Activated CD8-positive, alpha-beta memory T cell treated with anti-CD3 and anti-CD28 coated beads for 1 hour (primary cell): ENCODE measurements at places on chromosomes 11 and 22.
A peak's percentile ranks its signal among the peaks of the same experiment; 100 is the strongest.

DNA sequence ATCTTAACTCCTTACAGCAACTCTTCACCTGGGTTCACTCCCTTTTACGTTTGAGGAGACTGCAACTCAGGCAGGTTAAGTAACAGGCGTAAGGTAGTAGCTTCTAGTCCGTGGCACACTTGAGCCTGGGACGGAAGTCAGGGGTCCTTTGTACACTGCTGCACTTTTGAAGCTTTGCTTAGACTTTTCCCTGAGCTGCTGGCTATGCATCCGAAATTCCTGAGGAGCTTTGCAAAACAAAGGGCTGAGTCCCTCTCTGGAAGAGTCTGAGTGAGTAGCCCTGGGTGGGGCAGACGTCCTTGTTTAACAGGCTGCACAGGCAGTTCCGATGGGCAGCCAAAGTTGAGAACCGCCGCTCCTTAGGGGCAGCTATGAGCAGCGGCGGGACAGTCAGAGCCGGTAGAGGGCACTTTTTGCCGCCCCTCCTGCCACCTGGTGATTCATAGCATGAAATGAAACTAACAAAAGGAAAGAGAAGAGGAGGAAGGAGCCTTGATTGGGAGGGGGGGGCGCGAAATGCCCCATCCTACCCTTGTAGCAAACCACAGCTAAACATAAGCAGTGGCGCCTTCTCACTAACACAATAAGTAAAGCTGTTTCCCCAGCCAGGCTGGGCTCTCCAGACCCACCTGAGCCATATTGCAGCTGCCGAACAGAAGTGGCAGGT is 1.4 kb downstream of the TMEM109 start:
- peak; percentile 47 for DNase-seq

- DNase-seq = no peak
These were observed 251.8 kb upstream of the BLID start for GRCh38 chr11:122367809-122368231.

DNA sequence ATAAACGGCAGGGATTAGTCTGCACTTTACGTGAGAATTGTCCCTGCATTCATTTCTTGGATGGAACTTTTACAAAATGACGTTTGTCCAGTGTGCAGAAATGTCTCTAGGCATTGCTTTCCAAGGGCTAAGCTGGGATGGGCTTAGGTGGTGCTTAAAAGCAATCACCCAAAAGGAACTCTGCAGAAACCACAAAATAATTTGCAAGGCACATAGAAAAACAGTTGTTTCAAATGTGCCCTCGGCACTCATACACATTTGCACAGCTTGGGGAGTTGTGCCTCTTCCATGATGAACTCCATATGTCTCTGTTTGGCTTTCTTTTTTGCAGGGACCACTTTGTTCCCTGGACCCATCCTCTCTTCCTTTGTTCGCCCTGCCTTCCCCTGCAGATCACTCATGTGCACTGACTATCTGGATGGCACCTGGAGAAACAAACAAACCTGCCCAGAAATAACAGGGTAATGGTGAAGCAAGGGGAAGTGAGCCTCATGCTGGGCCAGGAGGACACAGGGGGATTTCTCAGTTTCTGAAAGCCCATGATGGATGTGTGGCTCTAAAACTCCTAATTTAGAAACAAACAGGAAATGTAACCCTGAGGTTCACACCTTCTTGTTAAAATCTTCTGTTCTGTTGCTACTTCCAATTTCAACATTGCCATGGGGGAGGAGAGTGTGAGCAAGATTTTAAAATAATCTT is 150.2 kb downstream of the SNX19 start:
- no peak for DNase-seq

DNA sequence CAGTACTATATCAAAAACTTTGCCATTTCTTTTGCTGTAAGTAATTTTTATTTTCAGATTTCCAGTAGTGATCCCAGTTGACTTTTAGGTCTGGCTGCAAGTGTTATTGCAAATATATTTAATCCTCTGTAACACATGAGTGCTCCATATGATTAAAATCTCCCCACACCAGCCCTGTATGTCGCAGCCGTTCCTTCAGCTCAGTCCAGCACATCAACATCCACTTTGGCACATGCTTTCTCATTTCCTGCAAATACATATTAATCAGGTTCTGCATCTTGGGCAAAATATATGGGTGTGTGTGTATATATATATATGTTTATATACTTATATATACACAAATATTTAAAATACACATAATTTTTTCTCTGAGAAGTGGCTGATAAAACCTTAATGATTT is 919.5 kb downstream of the JRKL start:
- DNase-seq = no peak

GRCh38 chr11:60528934-60529333 is 13.7 kb downstream of the MS4A13 start:
- DNase-seq = no peak

GRCh38 chr11:131790586-131790985 is 420.2 kb downstream of the NTM start:
- no peak for DNase-seq

DNA sequence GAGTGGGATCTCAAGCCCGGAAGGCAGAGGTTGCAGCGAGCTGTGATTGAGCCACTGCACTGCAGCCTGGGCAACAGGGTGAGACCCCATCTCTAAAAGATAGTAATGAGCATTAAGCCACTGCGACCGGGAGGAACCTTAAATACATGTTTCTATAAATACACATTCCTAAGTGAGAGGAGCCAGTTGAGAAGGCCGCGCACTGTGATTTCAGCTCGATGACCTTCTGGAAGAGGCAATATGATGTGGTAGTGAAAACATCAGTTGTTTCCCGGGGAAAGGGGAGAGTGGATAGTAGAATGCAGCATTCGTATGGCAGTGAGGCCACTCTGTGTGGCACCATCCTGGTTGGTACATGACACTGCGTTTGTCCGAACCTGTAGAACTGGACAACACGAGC is 18.0 kb downstream of the PTDSS2 start:
- DNase-seq = no peak

DNA sequence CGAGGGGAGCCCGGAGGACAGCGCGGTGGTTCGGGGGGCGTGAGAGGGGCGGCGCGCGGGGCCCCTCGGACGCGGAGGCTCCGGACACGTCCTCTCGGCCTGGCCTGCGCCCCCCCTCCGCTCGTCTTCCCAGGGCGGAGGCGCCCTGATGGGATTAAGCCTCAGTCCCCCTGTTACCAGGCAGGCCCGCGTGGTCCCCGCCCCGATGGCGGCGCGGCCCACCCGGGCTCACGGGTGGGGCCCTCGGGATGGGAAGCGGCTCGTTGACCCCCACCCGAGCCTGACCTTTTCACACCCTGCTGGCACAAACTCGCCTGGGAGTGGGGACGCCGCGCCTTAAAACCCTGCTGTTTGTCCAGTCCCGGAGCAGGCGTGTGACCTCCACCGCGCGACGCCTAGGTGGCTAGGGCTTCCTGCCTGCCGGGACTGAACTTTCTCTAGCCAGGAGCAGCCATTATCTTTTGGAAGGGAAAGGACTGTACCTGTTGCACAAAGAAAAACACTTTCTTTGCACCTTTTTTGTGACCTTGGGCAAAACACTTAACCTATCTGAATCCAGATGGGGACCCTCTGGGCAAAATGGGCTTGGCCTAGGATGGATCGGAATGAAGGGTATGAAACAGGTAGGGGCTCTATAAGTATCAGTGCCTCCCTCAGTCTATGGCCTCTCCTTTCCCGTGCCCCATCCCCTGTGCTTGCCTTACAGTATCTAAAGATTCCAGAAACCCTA is 1.0 kb downstream of the KIAA1671 start:
- no peak for DNase-seq

- DNase-seq = no peak
These were observed 35.5 kb downstream of the FDX1 start for GRCh38 chr11:110465231-110465630.

DNA sequence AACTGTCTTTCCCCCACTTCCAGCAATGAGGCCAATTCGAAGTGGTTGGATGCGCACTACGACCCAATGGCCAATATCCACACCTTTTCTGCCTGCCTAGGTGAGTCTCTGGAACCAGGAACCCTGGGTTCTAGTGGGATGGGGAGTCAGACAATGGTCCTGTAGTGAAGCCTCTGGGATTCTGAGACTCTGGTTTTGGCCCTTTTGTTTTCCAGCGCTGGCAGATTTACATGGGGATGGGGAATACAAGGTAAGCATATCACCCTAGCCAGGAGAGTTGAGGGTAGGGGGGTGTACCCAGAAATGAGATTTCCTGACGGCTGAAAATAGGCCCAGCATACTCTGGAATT is 530 bp downstream of the BBS1 start:
- no peak for DNase-seq

DNA sequence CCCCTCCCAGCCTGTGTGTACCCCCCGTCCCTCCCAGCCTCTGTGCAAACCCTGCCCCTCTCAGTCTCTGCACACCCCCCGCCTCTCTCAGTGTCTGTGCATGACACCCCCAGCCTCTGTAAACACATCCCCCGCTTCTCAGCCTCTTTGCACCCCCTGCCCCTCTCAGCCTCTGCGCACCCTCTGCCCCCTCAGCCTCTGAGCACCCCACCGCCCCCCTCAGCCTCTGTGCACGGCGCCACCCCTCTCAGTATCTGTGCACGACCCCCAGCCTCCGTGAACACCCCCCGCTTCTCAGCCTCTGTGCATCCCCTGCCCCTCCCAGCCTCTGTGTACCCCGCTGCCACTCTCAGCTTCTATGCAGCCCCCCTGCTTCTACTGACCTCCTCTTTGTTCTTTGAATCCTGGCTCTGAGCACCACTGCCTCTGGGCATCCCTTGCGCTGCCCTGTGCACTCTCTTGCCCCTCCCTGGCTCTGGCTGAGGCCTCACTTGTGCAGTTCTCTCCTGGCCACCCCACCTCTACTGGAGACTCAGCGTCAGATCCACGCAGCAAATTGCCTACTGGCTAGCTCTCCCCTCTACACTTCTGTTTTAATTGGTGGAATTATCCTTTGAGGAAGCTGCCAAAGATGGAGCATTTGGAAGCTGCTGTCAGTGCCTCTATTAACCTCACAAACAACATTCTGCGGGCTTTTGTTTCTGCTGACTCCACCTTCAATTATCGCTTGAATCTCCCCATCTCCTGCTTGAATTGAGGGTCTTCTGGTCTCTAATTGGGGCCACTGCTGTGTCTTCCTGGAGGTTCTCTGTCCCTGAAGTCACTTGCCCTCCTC is 838.6 kb downstream of the TBC1D22A start:
- DNase-seq = no peak

- DNase-seq = no peak
These were observed 30.9 kb downstream of the USP35 start for GRCh38 chr11:78219493-78220217.

DNA sequence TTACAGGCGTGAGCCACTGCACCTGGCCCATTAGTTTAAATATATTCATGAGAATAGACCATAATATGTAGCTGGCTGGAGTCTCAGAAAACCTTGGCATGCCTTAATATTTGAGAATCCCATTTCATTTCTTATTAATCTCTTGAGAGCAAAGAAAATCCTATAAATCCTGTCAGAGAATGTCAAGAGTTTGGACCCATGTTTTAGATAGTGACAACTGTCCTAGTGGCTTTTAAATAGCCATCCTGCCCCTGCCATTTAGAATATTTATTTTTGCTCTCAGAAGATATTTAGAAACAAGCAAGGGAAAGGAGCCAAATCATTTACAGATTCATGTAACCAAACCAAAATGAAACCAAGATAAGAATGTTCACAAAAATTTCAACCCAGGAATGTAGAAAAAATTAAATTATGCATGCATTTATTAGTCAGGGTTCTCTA is 107.2 kb downstream of the SWAP70 start:
- DNase-seq = no peak
